ENCODE measurements at places on chromosomes 5 and 9.
A peak's percentile ranks its signal among the peaks of the same experiment; 100 is the strongest.

- no peak for DNase-seq
Measured at GRCh38 chr5:80114860-80115259, 79.7 kb downstream of the THBS4 start.

DNA sequence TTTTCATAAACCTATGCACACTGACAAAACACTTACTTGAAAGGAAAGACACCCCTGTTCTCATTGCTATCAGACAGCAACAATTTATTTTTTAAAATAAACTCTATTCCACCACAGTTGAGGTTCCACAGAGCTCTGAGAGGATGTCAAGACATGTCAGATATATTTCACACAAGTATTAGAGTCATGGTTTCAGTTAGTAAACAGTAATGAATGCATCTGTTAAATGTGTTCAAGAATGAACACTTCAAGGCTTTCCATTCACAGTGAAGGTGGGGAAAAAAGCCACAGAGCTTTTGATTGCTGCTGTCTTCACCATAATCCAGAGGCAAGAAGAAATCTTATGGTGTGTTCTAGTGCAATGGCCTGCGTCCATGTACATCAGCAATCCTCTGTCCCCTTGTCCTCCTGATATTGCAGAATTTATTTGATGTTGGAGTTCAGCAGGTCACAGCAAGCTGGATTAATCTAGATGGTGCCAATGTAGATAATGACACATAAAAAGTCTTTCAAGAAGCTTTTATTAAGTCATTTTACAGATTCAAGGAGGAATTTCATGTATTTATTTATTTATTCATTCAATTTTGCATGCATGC lies 146.8 kb downstream of the GHR start:
- DNase-seq, result no peak

DNA sequence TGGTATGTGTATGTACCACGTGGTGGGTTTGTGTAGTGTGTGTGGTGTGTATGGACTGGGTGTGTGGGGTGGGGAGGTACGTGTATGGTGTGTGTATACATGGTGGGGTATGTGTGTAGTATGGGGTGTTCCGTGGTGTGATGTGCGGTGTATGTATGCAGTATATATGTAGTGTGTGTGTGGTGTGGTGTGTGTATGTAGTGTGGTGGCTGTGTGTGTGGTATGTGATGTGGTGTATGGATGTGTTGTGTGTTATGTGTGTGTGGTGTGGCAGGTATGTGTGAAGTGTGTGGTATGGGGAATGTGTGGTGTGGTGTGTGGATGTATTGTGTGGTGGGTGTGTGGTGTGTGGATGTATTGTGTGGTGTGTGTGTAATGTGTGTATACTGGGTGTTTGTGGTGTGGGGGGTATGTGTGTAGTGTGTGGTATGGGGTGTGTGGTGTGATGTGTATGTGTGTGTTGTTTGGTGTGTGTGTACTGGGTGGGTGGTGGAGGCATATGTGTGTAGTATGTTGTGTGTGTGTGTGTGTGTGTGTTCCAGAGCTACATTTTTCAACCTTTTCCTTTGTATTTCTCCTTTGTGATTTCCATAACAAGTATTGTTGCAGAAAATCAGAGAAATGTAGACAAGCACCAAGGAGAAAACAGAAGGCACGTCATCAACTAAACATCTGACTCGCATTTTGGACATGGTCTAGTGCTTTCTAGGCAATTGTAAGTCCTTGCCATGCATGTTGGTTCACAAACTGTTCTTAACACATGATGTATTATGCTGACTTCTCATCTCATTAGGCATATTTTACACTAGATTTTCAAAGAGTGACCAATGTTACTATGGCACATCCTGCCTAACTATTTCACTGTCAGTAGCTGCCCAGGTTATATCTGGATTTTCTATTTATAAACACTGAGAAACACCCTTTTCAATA lies 13.2 kb downstream of the SEMA4D start:
- no peak for DNase-seq

DNA sequence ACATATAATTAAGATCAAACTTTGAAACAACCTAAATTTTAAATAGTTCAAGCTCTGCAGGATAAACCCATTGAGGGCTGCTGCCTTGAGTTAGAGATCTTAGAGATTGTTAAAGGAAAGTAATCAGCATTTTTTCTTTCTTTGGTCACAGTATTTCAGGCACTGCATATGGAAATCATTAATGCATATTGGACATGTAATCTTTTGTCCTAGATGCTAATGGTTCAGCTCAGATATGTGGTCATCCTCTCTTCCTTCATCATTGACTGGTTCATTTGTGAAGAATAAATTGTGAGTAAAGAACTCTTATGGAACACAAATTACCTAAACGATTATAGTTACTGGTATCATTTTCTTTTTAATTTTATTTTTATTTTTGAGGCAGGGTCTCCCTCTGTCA lies 82.0 kb upstream of the PRLR start:
- no peak for DNase-seq

DNA sequence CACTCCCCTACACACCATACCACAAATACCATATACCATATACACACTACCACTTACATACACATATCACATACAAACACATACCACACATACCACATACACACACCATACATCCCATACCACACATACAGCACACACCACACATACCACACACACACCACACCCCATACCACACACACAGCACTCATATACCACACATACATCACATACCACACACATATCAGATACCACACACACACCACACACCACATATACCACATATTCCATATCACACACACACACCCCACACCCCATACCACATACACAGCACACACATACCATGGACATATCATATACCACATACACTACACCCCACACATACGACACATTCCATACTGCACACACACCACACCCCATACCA lies 276.6 kb downstream of the GADD45G start:
- DNase-seq, result no peak

DNA sequence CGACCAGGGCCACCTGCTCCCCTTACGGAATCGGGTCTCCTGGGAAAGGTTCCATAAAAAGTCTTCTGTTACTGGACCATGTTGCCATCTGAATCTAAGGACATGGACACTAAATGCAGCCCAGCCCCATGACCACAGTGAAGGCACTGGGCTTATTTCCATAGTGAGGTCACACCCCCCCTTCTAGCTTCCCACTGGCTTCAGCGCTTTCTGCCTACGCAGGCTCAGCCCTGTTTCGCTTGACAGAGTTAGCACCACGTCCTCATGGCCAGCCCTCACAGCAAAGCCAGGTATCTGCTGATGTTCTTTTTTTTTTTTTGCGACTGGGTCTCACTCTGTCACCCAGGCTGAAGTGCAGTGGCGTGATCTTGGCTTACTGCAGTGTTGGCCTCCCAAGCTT lies 14.1 kb downstream of the UCK1 start:
- DNase-seq, result no peak

- no peak for DNase-seq
Measured at GRCh38 chr5:74079971-74080556, 454.1 kb downstream of the ARHGEF28 start.

GRCh38 chr5:138138949-138139780 lies at the start of gene NME5:
TSS of gene NME5 (minus strand) at chr5:138139428. CDS start at chr5:138138780, 648 bp downstream.
- DNase-seq, result no peak

DNA sequence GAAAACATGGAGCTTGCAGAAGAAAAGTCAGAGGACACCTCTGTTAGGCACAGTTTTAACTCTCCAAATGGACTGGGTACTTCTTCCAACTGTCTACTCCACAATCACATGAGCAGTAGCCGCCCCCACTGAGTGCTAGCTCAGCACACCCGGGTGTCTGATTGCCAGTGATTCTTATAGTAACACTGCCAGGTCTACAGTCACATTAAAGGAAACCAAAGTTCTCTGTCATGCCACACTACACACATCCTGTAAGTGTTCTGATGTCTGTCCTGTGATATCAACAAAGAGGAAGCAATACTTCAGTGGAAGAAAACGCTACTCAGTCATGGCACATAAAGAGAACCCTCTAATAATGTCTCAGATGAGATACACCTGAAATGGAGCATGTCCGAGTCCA lies at the start of gene HAVCR2:
Gene HAVCR2 (minus strand): TSS at position 69 of the 400 bp plus-strand sequence. CDS start 61 bp downstream, at position 8.
- peak; percentile 46 for DNase-seq

- no peak for DNase-seq
Measured at GRCh38 chr9:30977965-30978364, 1406.5 kb upstream of the ACO1 start.

GRCh38 chr5:101532430-101532829 lies 629.3 kb upstream of the ST8SIA4 start:
- no peak for DNase-seq

- no peak for DNase-seq
Measured at GRCh38 chr5:55618318-55618717, 83.6 kb upstream of the PLPP1 start.

GRCh38 chr9:110332766-110333165 lies 4.9 kb downstream of the TXNDC8 start:
- no peak for DNase-seq

DNA sequence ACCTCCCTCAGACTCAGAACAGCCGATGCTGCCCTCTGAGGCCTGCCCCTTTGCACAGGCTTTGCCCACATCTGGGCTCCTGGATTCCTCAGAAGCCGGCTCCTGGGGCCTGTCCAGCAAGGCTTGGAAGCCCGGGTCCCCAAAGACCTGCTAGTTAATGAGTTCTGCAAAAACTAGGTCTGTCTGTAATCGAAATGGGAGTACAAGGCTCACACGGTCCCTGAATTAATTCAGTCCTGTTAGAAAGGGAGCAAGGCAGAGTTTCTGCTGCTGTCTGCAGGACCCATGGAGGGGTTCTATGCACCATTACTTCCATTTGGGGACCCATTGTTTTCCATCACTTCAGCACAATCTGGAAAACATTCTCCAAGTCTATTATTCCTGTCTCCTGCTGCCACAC lies 221.8 kb downstream of the MELK start:
- DNase-seq, result no peak

DNA sequence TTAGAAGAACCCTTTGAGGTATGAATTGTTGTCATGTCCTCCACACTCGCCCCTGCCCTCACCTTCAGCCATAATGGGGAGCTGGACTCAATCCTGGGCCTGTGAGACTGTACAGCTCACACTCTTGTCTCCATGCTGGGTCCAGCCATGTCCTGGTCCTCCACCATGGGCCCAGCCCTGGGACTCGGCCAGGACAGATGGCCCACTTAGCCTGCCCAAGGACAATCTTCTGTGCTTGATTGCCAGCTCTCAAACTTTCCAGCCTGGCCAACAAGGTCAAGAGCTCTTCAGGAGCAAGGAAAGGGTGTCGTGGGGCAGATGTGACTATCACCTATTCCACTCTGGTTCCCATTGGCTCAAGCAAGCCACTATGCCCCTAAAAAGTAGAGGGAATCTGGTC lies 90.8 kb downstream of the HRH2 start:
- DNase-seq, result no peak

GRCh38 chr5:58117542-58117941 lies 342.3 kb downstream of the PLK2 start:
- no peak for DNase-seq

- DNase-seq, result no peak
Measured at GRCh38 chr9:78448960-78449673, 152.2 kb downstream of the PSAT1 start.

GRCh38 chr5:64333886-64334285 lies 168.2 kb downstream of the RNF180 start:
- no peak for DNase-seq

GRCh38 chr5:77937015-77937908 lies 161.1 kb upstream of the TBCA start:
- no peak for DNase-seq

- DNase-seq, result no peak
Measured at GRCh38 chr9:4317681-4318080, 17.8 kb upstream of the GLIS3 start.

- no peak for DNase-seq
Measured at GRCh38 chr9:3903906-3904305, 378.1 kb upstream of the RFX3 start.

GRCh38 chr5:109083937-109084336 lies 325.8 kb downstream of the PJA2 start:
- DNase-seq, result no peak

All from stimulated activated CD4-positive, alpha-beta T cell treated with anti-CD3 and anti-CD28 coated beads, TNF-alpha, amount 100 ng/mL, for 24 hours (primary cell).